Stimulated activated CD8-positive, alpha-beta memory T cell treated with anti-CD3 and anti-CD28 coated beads, Interleukin-4, amount 100 ng/mL, for 1 hour (primary cell): ENCODE measurements at places on chromosomes 12 and 14.

DNA sequence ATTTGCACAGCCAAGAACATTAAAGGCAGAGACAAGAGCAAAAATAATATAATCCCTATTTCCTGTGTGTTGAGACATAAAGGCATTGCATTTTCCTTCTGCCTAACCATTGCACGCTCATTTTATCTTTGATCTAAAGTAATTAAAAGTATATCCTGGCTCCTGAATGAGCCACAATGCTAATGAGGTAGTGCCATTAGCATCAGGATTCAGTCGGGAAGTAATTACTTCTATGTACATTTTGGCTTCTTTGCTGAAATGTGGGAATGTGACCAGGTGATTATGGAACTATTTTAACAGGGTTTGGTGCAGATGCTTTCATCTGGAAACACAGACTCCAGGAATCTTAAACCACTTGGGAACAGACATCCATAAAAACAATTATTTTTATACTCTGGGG is 77.4 kb downstream of the TMTC1 start:
- DNase-seq, result no peak

DNA sequence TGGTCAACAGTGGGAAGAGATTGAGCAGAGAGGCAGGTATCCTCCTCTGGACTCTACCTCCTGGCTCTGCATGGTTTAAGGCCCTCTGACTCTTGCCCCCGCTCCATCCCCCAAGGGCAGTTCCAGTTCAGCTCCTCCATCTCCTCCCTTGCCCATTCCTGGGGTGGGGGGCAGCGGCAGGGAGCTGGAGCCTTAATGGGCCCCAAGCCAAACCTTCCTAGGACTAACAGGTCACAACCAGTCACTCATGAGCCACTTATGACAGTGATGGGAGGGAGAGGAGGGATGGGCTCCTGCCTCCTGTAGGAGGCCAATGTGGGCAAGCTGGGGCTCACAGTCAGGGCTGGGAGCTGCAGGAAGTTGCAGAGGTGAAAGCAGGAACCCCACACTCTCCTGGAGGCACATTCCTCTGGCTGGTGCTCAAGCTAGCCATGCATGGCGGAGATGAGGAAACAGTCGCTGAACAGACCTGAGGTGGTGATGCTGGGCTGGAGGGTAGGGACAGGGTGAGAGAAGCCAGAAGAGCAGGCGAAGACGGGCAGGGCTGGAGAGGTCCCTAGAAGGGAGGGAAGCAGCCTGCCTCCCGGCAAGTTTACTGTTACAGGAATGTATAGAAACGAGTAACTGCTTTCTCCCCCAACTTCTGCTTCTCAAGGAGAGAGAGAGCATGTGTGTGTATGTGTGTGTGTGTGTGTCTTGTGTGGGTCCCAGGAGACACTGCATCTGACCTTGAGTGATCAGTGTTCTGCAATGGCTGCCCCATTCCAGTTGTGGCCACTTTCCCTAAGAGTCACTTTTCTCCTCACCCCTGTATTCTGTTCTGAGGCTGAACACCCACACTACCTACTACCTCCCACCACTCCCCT is 5.0 kb upstream of the RAPGEF3 start:
- no peak for DNase-seq

DNA sequence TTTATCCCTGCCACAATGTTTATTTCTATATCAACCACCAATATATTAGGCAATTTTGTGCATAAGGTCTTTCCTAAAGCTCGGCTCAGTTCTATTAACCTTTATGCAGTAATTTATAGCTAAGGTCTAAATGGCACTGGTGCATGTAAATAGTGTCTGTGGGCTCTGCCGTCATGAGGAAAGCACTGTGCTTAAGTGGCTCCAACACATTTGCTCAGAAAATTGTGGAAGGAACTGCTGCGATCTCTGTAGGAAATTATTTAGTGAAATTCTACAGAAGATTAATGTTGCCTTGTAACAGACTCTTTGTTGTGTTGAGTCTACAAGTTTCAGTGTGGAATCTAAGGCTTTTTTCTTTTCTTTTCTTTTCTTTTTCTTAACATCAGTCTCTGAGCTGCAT is 54.0 kb upstream of the EGLN3 start:
- no peak for DNase-seq

DNA sequence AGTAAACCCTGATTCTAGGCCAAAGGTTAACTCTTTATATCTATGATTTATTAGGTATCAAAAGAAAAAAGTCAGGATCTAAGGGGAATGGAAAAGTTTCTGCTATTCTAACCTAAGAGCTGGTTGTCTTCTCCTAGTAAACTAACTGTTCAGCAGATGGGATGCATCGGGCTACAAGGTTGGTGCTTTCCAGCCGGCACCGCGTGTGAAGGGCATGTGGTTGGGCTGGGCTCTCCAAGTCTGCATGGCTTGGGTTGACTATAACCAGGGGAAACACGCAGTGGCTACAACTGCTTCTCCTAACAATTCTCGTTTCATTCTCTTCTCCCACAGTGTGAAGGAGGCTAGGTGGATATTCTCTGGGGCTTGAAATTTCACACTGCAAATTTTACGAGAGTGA is 354.5 kb downstream of the APAF1 start:
- no peak for DNase-seq

DNA sequence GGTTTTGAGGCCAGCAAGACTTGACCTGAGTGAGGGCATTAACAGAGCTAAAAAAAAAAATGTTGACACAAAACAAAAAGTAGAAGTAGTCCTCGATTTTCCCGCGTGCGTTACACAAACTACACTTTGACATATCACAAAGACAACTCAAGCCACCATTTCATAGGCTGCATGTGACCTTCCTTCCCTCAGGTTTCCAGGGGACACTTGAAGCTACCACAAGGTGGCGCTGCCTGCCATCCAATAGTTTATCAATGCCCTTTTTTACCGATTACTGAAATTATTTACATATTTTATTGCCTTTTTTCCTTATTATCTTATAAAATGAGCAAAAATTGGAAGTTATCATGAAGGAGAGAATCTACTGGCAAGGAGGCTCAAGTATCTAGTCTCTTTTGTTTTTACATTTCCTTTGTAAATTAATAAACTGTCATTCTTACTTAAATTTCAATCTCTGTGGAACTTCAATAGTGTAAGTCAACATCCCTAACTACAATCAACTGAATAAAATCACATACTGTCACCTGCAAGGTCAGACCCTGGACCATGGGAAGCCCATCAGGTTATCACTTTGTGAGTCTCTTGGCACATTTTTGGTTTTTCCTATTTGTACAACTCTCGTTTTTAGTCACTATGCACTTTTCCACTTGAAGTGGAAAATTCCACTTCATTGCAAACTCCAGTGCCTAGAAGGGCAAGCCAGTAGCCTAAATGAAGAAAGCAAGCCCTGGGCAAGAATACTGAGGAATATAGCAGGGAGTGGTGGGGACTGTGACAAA is 84.6 kb upstream of the CPSF6 start:
- DNase-seq, result peak; percentile 65

- no peak for DNase-seq
Observed at GRCh38 chr12:103802586-103802886, 38.5 kb downstream of the NT5DC3 start.

DNA sequence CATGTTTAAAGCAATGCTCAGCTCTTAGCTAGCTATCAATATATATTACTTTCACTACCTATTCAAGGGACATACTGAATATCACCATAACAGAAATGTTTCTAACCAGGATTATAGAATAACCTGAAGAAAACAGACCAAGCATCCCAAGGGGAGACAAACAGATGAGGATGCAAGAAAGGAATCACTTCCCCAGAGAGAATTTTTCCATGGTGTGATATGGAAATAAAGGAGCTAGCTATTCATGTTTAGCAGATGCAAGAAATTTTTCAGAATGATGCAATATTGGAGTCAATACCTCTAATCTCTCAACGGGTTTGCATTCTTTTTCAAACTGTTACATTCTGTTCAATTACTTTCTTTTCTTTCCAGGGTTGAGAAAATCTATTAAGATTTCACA is 538.9 kb upstream of the FLRT2 start:
- DNase-seq, result no peak

DNA sequence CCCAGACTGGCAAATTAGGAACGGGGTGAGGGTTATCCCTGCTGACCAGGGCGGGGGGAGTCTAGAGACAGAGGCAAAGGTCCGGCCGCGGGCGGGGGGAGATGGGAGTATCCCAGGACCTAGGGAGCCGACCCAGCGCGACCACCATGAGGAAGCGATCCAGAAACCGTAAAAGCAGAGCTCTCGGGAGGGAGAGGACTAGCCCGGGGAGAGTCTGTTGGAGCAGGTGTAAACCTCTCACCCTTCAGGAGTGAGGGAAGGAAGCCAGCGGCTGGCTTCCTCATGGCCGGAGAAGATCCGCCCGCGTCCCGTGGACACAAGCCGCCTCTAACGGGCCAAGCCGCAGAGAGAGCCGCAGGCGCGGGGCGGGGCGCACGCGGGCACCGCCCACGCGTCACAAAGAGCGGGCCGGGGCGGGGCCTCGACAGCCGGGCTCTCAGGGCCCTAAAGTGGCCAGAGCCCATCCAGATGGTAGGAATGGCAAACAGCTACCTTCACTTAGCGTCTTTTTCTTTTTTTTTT is at the start of gene ACRBP:
TSS of gene ACRBP (minus strand) at position 350 of the 522 bp plus-strand sequence. CDS start at position 284, 66 bp downstream.
- no peak for DNase-seq

- DNase-seq, result no peak
Observed at GRCh38 chr14:61752626-61753025, 9.6 kb upstream of the SNAPC1 start.

DNA sequence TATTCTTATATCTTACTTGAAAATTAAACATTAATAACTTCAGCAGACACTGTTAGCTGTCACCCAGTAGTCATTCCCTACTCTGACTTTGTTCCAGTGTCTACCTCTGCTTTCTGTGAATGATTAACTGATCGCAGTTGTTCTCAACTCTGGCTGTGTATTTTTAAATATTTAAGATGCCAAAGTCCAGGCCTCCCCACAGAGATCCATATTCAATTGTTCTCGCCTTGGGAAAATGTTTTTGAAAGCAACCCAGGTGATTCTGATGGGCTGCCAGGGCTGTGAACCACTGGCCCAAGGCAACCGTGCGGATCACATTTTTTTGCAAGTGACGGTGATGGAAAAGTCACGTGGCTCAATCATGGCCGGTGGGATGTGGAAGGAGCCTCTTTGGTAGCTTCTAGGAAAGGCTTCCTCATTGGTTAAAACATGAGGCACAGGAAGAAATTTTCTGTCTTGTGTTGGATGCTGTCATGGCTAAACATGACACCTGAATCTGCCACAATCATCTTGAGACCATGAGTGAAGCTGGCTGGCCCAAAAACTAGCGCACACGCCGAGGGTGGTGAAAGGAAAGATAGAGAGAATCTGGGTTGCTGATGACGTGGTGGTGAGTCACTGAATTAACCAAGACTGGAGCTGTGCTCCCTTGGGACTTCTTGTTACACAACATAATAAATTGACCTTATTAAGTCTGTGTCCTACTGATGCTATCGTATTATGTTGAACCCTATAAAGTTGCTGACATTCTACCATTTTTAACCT is 37.2 kb downstream of the RDH12 start:
- no peak for DNase-seq

DNA sequence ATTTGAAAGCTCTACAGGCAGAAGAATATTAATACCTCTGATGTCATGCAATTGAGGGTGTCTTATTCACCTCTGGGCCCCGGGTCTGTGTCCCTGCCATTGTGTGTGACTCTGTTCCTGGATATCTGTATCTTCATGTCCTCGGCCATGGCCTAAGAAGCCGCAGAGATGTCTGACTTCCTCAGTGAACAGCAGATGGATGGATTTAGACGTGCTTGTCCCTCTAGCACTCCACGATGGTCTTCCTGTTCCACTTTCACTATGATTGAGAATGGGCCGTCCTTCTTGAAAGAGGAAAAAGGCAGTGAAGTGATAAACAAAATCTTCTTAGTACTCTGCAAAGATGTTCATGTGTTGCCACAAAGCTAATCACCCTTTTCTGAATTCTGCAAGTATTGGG is 217.4 kb downstream of the SLC41A2 start:
- DNase-seq, result no peak

DNA sequence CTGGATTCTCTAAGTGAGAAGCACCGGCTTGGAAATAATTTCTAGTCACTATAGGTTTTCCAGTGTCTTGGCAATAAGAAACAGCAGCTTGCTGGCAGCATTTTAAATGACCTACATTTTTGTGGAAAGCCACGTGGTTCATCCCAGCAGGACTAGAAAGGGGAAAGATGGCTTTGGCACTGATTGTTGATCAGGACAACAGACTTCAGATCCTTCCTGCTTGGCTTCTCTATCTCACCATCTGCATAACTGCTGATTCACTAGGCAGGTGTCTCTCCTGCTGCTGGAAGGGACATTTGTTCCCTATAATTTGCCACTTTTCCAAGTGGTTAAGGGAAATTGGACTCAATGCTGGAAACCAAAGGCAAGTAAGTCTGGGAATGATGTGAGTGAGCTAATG is 131.0 kb downstream of the TTC8 start:
- no peak for DNase-seq

DNA sequence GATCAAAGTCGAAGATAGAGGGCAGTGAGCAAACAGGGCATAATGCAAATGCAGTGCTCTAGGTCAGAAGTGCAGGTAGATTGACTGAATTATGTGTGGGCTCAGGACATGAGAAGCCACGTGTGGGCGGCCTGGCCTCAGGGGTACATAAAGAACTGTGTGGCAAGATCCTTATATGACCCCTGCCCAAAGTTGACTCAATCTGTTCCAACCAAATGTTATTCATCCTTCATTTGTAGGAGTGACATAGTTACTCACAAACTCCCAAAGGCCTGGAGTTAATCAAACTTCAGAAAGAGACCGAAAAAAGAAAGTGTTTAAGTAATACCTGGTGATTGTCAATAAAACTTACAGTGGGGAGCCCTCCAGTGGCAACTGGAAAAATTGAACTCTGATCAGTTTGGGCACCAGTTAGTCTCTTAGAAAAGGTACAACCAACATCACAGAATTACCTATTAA is 150.4 kb upstream of the FAR2 start:
- no peak for DNase-seq

DNA sequence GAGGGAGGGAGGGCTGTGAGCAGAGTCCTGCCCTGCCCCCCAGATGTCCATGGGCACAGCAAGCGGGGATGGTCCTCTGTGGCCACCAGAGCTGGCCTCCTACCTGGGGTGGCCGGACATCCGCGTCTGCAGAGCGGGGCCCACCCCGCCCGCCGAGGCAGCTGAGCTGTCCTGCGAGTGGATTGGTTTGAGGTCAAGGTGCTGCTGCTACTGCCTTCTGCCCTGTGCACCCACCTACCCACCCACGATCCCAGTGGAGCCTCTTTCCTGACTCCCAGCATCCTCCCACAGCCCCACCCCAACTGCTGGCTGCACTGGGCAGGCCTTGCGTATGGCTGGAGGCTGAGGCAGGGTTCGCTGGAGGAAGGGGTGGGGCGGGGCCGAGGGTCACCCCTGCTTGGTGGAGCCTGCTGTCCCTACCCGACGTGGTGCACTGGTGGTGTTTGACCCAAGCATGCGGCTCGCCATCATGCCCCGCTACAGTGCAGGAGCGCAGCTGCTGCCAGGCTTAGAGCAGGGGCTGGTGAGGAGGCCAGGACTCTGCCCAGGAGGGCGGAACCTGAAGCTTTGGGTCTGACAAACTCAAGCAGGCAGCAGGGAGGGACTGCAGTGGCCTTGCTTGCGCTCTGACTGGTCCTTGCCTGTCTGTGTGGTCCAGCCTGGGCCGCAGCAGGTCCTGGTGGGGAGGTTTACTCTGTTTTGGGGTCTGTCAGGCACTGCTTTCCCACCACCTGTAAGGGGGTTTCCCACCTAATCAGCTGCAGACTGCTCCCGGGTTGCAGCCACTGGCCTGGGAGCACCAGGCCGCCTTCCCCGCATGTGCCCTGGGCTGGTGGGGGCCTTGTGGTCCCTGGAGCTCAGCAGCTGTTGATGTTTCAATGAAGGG is 23.7 kb downstream of the CEP170B start:
- DNase-seq, result no peak

GRCh38 chr12:1071182-1071581 is 80.2 kb downstream of the ERC1 start:
- DNase-seq, result no peak
